NCI-H187 (cell line): ENCODE measurements at places on chromosomes 3 and 15.

DNA sequence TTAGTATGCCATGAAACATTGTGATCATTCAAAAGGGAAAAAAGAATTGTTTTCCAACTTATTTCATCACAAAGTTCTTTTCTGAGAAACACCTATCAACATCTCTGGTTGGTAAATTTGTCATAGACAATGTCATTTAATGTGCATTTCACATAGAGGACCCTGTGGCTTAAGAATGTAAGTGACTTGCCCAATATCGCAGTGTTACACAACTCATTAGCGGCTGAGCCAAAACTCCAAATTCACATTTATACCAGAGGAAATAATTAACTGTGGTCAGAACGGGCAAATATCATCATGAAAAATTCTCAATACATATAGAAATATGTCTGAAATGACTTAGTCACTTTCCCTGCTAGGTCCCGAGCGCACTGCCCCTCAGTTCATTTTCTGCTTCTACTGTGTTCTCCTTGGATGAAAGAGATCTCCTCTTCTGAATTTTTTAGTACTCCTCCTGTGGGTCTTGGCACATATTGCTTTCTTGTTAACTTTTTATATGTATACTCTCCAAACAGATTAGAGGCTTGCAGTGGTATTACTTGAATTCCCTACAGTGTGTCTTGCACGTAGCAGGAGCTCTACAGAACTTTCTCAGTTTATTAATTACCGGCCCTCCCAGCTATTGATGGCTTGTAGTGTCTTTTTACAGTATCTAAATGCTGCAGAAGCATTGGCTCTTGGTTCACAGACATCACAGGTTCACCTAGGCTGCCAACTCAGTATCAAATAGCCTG is 33.1 kb downstream of the PTX3 start:
- DNase-seq = no peak

GRCh38 chr3:144636833-144637232 is 665.2 kb downstream of the DIPK2A start:
- no peak for DNase-seq

GRCh38 chr15:44788748-44789147 is 52.4 kb downstream of the TRIM69 start:
- DNase-seq = no peak

GRCh38 chr15:71146580-71146982 is 31.3 kb downstream of the THSD4 start:
- DNase-seq = no peak

- DNase-seq = no peak
Measured at GRCh38 chr15:36936613-36937012, 163.7 kb downstream of the MEIS2 start.
